A673 (cell line): ENCODE measurements at places on chromosomes 3 and 15.

GRCh38 chr3:179750720-179751328 lies 98.0 kb downstream of the USP13 start:
- no peak overlapping the region for H3K27ac ChIP-seq
- peak; percentile 63 for DNase-seq
- H3K4me3 ChIP-seq, result no peak overlapping the region
- H3K27me3 ChIP-seq, result no peaks in the 10 kb centered on the region
- H3K36me3 ChIP-seq, result peaks cover 11% of the 10 kb centered on the region

GRCh38 chr3:160023476-160023875 lies 34.8 kb downstream of the IL12A start:
- H3K36me3 ChIP-seq, result no peaks in the 10 kb centered on the region
- H3K27me3 ChIP-seq, result no peaks in the 10 kb centered on the region
- no peak for DNase-seq
- H3K27ac ChIP-seq, result no peak overlapping the region

DNA sequence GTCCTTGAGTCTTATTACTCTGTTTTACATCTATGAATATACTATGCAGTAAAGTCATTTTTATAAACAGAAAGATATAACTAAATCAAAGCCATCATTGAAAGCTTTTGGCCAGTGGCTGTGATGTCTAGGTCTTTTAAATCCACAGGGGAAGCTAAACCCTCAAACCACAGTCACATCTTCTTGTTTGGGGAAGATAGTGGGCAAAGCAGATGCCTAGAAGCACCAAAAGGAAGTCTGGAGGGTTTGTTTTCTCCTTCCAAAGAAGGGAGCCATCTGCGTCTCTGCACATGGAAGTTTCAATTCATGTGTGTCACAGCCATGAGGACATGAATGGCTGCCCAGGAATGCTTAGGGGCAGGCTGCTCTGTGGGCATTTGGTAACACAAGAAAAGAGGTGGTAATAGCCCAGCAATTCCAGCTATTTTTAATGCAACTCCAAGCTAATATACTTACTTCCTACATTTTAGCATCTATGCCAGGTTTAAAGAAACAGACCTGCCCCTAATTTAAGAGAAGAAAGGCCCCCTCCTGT lies 322.2 kb downstream of the SLC9A9 start:
- H3K4me3 ChIP-seq, result no peak overlapping the region
- no peaks in the 10 kb centered on the region for H3K36me3 ChIP-seq
- H3K4me1 ChIP-seq, result no peaks in the 10 kb centered on the region

DNA sequence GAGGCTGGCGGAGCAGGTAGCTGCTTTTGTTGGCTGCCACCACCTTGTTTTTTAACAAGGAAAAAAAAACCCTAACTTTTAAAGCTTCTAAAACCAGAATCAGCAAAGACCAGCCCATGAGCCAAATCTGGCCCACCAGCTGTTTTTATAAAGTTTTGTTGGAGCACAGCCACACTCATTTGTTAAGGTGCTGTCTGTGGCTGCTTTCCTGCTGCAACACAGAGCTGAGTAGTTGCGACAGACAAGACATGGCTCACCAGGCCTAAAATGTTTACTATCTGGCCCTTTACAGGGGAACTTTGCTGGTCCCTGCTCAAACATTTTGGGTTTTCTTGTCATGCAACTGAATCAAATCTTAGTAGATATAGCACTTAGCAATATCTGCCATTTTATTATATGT lies 18.9 kb downstream of the EFCAB12 start:
- H3K4me1 ChIP-seq, result peaks cover 7% of the 10 kb centered on the region
- H3K27me3 ChIP-seq, result no peaks in the 10 kb centered on the region
- H3K4me3 ChIP-seq, result no peak overlapping the region
- no peak overlapping the region for H3K27ac ChIP-seq

GRCh38 chr3:54358316-54358715 lies 236.0 kb downstream of the CACNA2D3 start:
- H3K27ac ChIP-seq, result no peak overlapping the region
- H3K4me3 ChIP-seq, result no peak overlapping the region
